ENCODE measurements at places on chromosomes 7 and 10. TPM values are rescaled to one million over a fixed set of nuclear protein-coding genes. Genes with fewer than 3 reads are reported as not detected.

- no peak for DNase-seq
Measured at GRCh38 chr7:137846827-137847567, at the start of gene DGKI. TSS of gene DGKI (minus strand) at chr7:137846974.

DNA sequence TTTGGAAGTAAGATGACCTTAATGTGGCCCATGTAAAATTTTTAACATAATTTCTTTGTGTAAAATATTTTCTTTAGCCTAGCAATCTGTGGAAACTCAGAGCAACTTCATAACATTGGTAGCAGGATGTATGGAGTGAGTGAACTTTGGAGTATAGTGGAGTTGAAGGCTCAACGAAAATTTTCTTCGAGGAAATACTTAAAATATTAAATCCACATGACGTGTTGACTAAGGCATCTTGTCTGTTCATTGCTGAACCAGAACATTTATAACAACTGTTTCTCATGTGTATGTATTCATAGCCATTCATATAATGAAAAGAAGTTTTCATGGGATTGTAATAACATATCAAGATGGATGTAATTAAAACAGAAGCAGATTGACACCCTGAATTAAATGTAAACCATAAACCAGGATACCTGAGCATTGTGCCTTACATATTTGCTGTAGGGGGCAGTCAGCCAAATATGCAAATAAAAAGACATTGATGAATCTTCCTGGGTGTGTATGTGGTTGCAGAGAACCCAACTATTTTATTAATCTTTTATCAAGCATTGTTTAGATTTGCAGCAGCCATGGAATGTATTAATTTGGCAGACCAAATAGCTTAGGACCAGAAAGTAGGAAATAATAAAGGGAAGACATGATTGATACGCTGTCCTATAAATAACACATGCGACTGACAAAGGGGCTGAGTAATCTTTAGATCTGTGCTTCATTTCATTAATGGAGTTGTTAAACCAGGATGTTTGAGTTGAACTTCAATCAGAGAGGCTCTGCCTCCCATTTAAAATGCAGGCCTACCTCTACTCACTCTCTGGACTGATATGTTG, 11.5 kb downstream of the AUTS2 start:
- DNase-seq = no peak

- DNase-seq = no peak
Measured at GRCh38 chr7:117005449-117005848, 52.1 kb downstream of the ST7 start.

The MORN4 gene
- 17.6 TPM for polyA plus RNA-seq

GRCh38 chr7:13946181-13946580, 43.3 kb downstream of the ETV1 start:
- DNase-seq = no peak

DNA sequence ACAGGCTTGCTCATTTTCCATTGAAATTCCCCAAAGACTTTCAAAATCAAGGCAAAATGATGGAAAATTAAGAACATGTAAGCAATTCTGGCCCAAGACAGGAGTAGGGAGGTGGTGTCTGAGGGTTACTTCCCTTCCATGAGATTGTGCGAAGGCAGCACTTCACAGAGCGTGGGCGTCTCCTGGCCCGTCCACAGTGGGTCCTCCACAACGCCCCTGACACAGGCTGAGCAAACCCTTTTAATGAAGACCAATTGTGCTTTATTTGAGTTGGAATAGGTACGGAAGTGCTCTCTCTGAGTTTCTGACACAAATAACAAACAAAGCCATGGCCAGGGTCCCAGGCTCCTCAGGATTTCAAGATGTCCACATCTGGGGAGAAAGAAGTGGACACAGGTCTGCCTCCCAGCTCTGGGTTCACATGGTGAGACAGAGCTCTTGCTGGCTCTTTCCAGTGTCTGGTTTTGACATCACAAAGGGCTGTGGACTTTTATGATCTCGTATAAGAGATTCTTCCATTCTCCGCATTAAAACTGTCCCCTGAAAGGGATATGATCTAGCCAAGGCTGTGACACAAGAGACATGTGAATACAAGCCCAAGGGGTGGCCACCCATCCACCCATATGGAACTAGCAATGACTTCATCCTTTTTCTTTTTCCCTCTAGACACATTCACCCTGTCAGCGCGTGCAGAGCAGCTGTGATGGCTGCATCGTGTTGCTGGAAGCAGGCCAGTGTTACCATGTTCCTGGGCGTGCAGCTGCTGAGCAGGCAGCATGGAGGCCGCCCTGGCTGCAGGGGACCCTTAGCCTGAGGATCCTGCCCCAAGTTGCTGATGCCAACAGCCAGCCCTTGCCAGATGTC, 145.6 kb downstream of the ADAM12 start:
- DNase-seq = peak; percentile 55

The STOX1 gene
- polyA plus RNA-seq = 0.22 TPM

GRCh38 chr7:51080216-51080615, 236.4 kb downstream of the COBL start:
- no peak for DNase-seq

The MSMB gene
- polyA plus RNA-seq = not detected

The TFEC gene
- polyA plus RNA-seq = 0.28 TPM

DNA sequence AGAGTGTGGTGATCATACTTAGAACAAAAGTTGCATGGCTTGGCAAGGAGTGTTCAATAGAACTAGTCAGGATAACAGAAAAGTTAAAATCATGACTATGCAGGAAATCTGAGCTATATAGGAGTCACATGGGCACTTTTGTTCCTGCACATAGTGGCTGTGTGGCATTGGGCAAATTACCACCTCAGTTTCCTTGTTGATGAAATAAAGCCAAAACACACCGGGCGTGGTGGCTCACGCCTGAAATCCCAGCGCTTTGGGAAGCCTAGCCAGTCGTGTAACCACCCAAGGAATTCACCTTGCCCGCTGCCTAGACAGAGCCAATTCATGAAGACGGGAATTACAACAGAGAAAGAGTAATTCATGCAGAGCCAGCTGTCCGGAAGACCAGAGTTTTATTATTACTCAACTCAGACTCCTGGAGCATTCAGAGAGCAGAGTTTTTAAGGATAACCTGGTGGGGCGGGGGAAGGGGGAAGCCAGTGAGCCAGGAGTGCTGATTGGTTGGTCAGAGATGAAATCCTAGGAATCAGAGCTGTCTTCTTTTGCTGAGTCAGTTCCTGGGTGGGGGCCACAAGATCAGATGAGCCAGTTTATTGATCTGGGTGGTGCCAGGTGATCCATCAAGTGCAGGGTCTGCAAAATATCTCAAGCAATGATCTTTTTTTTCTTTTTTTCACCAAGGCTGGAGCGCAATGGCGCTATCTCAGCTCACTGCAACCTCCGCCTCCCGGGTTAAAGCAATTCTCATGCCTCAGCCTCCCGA, 6.4 kb upstream of the MKRN1 start:
- DNase-seq = no peak

DNA sequence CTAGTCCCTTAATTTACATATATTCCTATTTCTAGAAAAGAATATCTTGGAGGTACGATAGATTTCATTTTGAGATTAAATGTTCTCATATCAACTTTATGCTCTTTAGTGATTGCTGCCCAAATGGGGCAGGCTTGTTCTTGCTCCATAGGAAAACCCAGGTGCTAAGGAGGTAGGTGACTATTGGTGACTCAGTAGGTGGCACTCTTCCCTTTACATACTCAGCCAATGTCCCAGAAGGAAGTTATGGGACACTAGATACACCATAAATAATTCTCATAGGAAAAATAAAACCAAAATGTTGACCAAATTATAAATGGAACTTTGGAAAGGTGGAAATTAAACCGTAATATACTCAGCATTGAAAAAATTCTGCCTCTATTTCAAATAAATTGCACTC, 4.0 kb downstream of the SKAP2 start:
- DNase-seq = no peak

- no peak for DNase-seq
Measured at GRCh38 chr10:69948261-69948660, 104.4 kb upstream of the MACROH2A2 start.

- no peak for DNase-seq
Measured at GRCh38 chr7:101226721-101227120, 8.8 kb downstream of the ZNHIT1 start.

DNA sequence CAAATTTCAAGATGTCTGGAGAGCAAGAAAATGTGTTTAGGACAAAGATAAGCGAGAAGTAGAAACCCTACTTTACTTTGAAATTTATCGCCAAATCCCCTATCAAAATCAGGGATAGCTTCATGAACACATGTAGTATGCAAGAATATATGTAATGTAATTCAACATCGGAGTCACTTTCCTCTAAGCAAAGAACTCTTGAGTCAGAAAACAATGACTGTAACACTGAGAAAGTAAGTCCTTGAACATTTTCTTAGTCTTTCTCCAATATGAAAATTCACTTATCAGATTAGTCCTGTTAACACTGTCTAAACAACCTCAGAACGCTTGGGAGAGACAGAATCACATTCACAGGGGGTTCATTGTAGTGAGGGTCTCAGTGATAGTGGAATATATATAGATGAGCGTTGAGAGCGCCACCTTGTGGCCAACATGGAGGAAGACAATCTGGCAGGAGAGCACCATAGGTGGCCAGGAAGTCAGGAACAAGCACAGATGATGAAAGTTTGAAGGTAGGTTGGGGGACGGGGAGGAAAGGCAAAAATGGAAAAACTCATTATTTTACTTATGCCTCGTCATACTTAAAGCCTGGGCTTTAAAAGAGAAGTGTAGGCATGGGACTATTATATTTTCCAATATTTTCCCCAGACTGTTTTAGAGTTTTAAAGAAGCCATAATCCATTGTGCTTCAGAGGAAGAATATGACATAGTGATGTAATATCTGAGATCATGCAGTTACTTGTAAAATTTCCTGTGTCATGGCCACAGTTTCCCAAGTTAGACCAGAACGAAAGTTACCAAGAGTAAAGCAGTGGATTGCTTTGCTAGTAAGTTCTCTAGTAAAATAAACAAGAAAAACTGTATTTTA, 115.5 kb upstream of the GNAI1 start:
- DNase-seq = no peak

The GCK gene
- 4.7 TPM for polyA plus RNA-seq

GRCh38 chr7:34311591-34311990, 346.4 kb upstream of the NPSR1 start:
- DNase-seq = no peak

DNA sequence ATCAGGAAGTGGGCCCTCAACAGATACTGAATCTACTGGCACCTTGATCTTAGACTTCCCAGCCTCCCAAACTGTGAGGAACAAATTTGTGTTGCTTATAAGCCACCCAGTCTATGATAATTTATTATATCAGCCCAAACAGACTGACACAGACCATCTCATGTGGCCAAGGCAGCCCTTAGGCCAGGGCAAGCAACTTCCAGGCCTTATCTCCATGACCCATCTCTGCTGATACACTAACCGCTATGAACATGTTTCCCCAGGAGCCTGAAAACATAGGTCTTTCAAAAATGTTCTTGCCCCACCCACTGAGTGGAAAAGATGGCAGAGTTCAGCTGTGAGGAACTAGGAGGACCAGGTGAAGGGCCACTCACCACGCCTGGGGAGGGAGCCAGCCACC, 3.2 kb upstream of the BLOC1S2 start:
- no peak for DNase-seq

The DYNC1I1 gene
- 6.4 TPM for polyA plus RNA-seq

DNA sequence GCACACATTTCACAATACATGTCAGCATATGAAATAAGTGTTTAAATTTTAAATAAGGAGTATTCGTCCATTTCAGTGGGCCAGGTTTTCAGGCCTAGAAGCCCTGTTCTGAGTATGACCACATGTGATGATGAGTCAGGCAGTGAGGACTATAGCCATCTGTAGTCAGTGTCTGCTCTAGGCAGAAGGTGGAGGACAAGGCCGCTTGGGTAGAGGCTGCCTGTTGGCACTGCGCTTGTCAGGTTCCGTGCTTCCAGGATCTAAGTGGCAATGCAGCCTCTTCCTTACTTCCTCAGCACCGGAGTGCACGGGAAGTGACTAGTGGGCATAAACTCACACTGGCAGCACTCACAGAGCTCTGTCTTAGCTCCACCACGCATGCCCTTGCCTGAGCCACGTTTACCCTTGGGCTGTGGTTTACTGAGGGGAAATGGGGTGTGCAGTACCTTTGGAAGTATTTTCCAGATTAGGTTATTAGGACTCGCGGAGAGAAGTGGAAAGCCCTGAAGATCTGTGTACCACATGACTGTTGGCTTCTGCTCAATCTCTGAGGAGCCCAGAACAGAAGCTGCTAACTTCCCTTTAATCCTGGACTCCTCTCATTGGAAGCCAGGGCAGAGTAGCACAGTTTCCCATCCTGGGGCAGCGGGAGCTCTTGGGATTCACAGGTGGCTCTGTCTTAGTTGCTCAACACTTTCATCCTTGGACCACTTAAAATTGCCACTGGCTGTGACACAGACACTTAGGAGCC, 87.5 kb upstream of the GJD4 start:
- no peak for DNase-seq

- no peak for DNase-seq
Measured at GRCh38 chr7:93883917-93884345, 6.6 kb downstream of the TFPI2 start.

The KCTD7 gene
- polyA plus RNA-seq = 6.7 TPM

The MBL2 gene
- not detected for polyA plus RNA-seq

DNA sequence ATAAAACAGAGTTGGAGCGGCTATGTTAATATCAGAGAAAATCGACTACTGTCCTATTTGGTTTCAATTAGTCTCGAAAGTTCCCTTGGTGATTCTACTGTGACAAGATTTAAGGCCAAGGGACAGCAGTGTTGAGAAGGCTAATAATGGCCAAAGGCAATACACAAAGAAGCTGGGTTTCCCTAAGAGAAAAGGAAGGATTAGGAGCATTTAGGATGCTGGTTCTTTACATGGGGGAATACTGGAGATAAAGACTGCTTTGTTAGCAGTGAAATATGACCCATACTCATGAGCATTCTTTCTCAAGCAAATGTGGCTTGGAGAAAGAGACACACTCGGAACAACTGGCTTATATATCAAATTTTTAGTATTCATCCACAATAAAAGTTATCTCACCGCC, 32.2 kb downstream of the IQUB start:
- DNase-seq = no peak

DNA sequence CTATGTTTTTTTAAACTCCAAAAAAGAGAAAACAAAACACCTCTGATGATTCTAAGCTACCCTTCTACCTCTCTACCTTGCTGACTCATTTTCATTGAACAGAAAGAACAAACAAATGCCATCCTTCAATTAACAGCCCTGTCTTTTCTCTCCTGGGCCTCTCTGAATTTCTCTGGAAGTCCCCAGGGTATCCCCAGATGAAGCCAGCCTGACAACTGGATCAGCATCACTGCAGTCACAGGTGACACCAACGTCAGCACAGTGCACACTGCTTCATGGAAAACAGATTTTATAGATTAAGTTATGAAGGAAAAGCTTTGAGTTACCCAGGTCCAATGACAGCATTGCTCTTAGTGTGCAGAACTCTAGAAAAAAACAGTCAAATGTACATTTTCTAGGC, 5.7 kb downstream of the HUS1 start:
- DNase-seq = no peak

GRCh38 chr7:139647085-139647484, 123.6 kb downstream of the CLEC2L start:
- no peak for DNase-seq

Measured in heart right ventricle (tissue), 16 donors.